ENCODE measurements at places on chromosomes 4 and X.

GRCh38 chr4:117514391-117515175, 429.2 kb upstream of the TRAM1L1 start:
- no peak for DNase-seq

- DNase-seq, result no peak
Observed at GRCh38 chr4:119939071-119939995, 127.3 kb downstream of the MAD2L1 start.

DNA sequence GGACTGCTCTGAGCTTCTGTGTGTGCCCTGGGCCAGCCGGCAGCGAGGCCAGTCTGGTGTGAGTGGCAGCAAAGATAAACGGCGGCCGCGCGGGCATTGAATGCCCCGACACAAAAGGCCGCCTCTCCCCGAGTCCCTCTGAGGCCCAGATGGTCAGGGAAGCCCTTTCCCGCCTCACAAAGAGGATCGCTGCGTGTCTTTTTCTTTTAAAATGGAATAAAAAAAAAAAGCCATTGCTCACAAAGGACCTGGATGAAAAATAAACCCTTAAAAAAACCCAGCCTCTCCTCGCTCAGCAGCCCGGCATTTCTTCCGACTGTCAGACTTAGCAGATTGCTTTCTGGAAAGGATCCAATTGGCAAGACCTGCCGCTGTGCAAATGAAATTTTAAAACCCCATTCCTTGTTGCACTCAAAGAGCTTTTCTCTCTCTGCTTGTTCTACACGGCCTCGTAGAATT, 578.7 kb downstream of the BCOR start:
- DNase-seq, result no peak

DNA sequence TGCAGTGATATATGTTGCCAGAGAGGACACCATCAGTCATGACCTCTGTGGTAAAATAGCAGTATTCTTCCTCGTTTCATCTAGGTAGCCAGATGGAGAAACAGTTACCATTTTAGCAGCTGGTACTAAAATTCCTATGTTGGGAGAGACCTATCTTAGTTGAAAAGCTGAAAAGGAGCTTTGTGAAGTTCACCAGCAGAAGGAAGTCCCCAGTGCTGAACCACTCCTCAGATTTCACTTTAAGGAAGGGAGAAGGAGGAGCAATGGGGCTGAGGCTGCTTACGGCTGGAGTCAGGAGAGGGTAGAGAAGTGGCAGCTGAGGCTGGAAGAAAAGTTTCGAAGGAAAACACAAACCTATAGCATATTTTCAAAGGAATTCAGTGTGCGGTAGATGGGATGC, 103.7 kb downstream of the ATXN3L start:
- no peak for DNase-seq

DNA sequence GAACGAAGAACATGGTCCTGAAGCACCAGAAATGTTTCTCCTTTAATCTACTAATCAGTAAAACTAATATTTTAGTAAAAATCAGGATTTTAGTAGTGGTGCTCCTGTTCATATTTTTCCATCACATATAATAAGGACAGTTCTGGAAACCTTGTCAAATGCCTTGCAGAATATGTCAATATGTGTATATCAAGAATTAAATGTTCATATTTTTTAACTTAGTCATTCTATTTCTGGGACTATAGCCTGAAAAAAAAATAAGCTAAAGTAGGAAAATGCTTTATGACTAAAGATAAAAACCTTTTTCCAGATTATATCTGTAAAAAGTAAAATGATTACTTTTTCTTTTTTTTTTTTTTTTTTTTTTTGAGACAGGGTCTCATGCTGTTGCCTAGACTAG, 65.1 kb downstream of the MAB21L2 start:
- no peak for DNase-seq

GRCh38 chrX:38811515-38812243, 10.4 kb downstream of the MID1IP1 start:
- no peak for DNase-seq

- DNase-seq, result no peak
Observed at GRCh38 chr4:99635601-99636000, 22.0 kb downstream of the C4orf54 start.

- no peak for DNase-seq
Observed at GRCh38 chrX:103423955-103424638, 47.8 kb downstream of the BEX3 start.

DNA sequence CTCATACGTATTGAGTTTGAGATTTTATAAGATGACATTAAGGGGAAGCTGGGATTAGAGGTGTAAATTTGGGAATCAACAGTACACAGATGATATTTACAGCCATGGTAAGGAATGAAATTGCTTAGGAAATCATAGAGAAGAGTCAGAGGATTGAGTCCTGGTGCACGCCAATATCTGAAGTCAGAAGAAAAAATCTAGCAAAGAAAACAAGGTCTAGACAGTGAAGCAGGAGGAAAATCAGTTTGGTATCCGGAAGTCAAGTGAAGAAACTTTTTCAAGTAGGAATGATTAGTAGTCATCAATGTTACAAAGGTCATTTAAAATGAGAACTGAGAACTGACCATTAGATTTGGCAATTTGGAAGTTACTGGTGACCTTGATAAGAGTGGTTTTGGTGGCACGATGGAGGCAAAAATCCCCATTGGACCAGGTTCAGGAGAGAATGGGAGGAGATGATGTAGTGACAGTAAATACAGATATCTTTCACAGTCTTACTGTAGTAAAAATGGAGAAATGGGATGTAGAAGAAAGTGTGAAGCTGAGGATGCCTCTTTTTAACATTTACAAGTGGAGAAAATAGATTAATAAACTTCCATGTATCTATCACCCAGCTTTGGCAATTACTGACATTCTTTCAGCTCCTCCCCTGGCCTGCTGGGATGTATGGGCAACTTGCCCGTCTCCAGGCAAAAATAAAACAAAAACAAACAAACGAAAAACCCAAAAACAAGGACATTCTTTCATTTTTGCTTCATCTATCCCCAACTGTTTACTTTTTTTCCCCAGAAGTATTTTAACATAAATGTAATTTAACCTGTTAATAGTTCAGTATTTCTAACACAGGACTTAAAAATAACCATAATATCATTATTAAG, 11.4 kb upstream of the GPR34 start:
- DNase-seq, result no peak

DNA sequence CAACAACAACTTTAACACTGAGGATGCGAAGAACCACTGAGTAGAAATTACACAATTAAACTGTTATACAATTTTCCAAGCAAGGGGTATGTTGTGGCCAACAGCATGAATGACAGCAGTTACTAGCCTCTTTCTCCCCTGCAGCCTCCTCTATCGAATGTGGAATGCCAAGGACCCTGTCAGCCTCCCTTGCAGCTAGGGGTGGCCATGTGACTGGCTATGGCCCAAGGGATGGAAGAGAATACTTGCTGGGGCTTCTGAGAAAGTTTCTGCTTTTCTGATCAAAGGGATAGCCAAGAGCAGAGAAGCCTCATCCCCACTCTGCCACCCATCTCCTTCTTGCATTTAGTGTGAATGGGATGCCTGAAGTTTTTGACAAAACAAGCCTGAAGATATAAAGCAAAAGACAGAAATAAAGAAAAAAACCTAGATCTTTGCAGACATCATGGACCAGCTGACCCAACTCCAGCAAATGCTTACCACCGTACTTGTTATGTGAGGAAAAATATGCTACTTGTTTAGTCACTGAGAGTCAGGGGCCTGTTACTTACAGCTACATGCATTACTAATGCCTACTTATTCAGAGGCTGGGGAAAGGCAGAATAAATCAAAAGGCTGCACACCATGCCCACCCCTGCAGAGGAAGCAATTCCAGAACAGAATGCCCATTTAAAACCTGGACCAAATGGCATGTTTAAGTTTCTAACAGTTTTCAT, 32.0 kb downstream of the DCTD start:
- DNase-seq, result no peak
